ENCODE measurements at places on chromosomes 4 and X. TPM values are rescaled to one million over a fixed set of nuclear protein-coding genes. Genes with fewer than 3 reads are reported as not detected.

Gene CRMP1
- not detected for total RNA-seq

Gene PHEX
- 0.67 TPM for total RNA-seq

Gene UNC5C
- not detected for total RNA-seq

Gene OTUD6A
- not detected for total RNA-seq

Gene KLF8
- total RNA-seq, result 0.57 TPM

Gene RNF175
- not detected for total RNA-seq

Gene CENPVL1
- not detected for total RNA-seq

Gene MAGEC3
- total RNA-seq, result not detected

Gene SCARB2
- total RNA-seq, result 148 TPM

Gene CDKL2
- 1.9 TPM for total RNA-seq

Gene ATP6AP2
- total RNA-seq, result 90.0 TPM

Gene ARAP2
- total RNA-seq, result 3.9 TPM

Gene GAGE2A
- not detected for total RNA-seq

Gene POF1B
- total RNA-seq, result 28.6 TPM

Gene TRIM61
- total RNA-seq, result not detected

Gene BMX
- not detected for total RNA-seq

Gene HMGN5
- 1.9 TPM for total RNA-seq

Gene CORIN
- 0.46 TPM for total RNA-seq

Gene IL3RA
- total RNA-seq, result 0.21 TPM

Gene IQCM
- not detected for total RNA-seq

Gene FDCSP
- not detected for total RNA-seq

Gene XAGE1A
- not detected for total RNA-seq

Gene MAGEB18
- total RNA-seq, result not detected

Gene TSPAN7
- total RNA-seq, result 0.91 TPM

Gene TDO2
- total RNA-seq, result 1.6 TPM

Gene ABCG2
- 23.7 TPM for total RNA-seq

Gene RPS6KA6
- total RNA-seq, result 8.7 TPM

Gene C4orf54
- total RNA-seq, result not detected

Gene UGT2B28
- not detected for total RNA-seq

Gene RASL11B
- total RNA-seq, result 23.3 TPM

Gene ADRA2C
- total RNA-seq, result 11.7 TPM

Gene MAGEA2
- total RNA-seq, result not detected

Gene SPATA18
- total RNA-seq, result not detected

Gene DRP2
- total RNA-seq, result 0.09 TPM

Gene LEF1
- total RNA-seq, result 19.3 TPM

Gene FRG2
- total RNA-seq, result not detected

Gene TMEM150C
- total RNA-seq, result 5.0 TPM

Gene RAB33B
- total RNA-seq, result 8.8 TPM

Gene WDR13
- total RNA-seq, result 41.8 TPM

Gene TMPRSS11E
- total RNA-seq, result not detected

Gene TGIF2LX
- total RNA-seq, result not detected

Gene ARMCX1
- total RNA-seq, result not detected

Gene DMP1
- not detected for total RNA-seq

Gene DSPP
- not detected for total RNA-seq

Gene HERC6
- 7.6 TPM for total RNA-seq

Gene TMSB15C
- total RNA-seq, result 3.6 TPM

Gene GALNTL6
- not detected for total RNA-seq

Gene LNX1
- total RNA-seq, result 9.3 TPM

Gene RPL39
- total RNA-seq, result 1,787 TPM

Gene ZDHHC15
- not detected for total RNA-seq

Gene TTC29
- not detected for total RNA-seq

Gene ADAM29
- not detected for total RNA-seq

Gene P2RY8
- not detected for total RNA-seq

Gene SYN1
- total RNA-seq, result not detected

Gene CFAP299
- not detected for total RNA-seq

Gene MAGEE2
- total RNA-seq, result not detected

Gene IL21
- not detected for total RNA-seq
